Neural crest cell (in vitro differentiated cells): ENCODE measurements at places on chromosomes 12 and 14. TPM values are rescaled to one million over a fixed set of nuclear protein-coding genes. Genes with fewer than 3 reads are reported as not detected.

DNA sequence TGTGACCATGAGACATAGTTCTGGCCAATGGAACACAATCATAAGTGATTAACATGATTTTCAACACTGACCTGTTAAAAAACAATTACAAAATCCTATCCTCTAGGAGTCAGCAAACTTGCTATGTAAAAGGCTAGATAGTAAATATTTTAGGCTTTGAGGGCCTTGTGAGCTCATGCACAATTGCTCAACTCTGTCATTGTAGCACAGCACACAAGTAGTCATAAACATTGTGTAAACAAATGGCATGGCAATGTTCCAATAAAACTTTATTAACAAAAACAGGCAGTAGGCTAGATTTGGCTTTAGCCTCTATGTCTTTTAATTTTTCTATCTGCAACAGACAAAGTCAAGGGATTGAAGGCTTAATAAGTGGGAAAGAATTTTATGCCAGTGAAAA lies 350.7 kb downstream of the C12orf50 start:
- no peak for DNase-seq

- DNase-seq = no peak
Measured at GRCh38 chr12:131379738-131380137, 331.2 kb upstream of the SFSWAP start.

- no peak for DNase-seq
Measured at GRCh38 chr12:76018111-76018510, 13.5 kb downstream of the PHLDA1 start.

The KRT79 gene
- total RNA-seq = not detected in 2 replicates

The WNT1 gene
- 1.2 and 2.1 TPM in 2 replicates for total RNA-seq

GRCh38 chr12:30450872-30451271 lies 244.8 kb downstream of the IPO8 start:
- no peak for DNase-seq

The VCPKMT gene
- total RNA-seq = 13.0 and 13.1 TPM in 2 replicates

The MANSC4 gene
- total RNA-seq = not detected in 2 replicates

DNA sequence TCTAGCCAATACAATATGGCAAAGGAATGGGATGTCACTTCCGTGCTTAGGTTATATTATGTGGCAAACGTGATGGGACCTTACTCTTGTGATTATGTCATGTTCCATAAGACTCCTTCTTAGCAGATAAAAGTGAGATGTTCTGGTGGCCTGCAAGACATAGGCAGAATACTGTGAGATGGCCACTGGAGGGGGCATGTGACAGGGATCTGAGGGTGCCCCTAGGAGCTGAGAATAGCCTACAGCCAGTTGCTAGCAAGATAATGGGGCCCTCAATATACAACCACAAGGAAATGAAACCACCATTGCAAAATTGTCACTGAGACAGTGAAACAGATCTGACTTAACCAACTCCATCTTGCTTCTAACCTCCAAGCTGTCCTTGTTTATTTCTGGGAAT lies 151.4 kb upstream of the SSTR1 start:
- no peak for DNase-seq

The KRT6C gene
- total RNA-seq = not detected in 2 replicates

DNA sequence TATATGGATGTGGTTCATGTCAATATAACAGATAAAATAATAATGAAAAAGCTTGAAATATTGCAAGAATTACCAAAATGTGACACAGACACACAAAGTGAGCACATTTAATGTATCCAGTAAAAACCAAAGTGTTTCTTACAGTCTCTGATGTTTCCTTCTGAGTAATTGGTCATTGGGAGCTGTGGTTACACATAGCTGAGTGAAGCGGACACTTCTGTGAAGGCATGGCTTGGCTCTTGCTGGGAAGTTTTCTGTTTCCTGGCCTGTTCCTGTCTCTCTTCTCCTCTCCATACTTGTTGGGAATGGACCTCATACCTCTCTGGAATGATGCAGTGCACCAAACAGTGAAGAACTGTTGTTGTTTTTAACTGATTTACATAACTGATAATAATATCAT lies 117.3 kb downstream of the BICD1 start:
- no peak for DNase-seq

The BEGAIN gene
- 3.0 and 4.8 TPM in 2 replicates for total RNA-seq

The GPR137C gene
- total RNA-seq = 3.9 and 4.2 TPM in 2 replicates

DNA sequence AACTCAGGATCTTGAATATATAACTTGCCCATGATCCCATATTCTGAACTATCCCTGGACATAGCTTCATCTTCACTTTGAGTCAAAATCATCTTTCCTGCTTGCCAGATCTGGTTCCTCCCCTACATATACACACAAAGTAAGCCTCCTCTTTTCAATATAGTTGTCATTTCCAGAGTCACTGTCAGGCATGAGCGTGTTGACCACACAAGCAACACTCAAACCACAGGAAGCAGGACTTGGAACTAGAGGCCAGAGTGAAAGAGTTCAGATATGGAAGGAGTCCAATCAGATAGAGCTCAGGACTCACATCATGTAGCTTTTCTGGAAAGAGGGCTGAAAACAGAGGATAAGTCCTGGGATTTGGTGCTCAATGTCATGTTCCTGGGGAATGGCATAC lies 1140.6 kb downstream of the BCL11B start:
- no peak for DNase-seq

The FAR2 gene
- total RNA-seq = 13.3 and 13.6 TPM in 2 replicates

DNA sequence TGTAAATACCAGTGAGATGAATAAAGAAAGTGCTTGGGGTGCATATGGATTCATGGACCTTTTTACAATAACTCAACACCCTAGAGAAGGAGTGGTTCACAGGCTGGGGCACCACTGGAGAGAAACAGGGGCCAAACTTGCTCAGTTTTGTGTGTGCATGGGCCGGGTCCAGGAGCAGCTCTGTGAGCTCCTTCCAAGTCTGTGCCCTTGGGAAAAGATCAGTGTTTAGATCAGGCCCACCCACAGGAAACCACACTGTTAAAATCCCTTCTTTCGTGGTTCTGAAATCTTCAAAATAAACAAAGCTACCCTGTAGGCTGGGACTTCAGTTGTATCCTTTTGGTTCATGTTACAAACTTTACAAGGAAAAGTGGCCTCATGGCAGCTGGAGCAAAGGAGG lies 156.1 kb upstream of the TMEM260 start:
- no peak for DNase-seq

DNA sequence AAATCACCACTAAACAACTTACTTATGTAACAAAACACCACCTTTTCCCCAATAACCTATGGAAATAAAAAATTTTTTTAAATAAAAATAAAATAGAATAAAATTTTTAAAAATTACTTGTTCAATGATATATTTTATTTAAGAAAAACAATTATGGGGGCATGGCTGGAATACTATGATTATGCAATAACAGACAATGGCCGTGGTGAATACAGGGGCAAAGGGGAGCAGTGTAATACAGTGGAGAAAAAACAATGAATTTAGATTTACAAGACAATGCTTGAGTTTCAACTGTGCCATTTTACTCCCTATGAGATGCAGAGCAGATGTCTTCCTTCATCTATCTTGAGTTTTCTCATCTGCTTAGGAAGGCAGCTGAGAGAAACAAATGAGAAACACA lies 72.9 kb downstream of the BLTP3B start:
- no peak for DNase-seq

The DIP2B gene
- 37.8 and 39.4 TPM in 2 replicates for total RNA-seq

DNA sequence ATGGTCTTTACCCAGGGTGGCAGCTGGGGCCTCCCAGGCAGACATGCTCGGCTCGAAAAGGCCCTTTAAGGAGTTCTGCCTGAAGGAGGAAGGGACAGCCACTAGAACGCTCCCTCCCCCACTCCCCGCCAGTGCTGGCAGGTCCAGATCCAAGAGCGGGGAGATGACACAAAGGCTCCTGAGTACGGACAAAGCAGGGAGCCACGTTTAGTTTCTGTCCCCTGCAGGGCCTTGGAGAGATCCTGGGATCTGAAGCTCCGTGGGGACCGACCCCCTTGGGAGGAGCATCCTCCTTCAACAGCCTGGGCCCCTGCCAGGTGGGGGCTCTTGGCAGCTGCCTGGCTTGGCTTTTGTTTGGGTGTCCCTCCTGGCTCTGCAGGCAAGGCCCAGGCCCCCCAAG lies 89.7 kb downstream of the ESRRB start:
- no peak for DNase-seq

- DNase-seq = peak; percentile 64
Measured at GRCh38 chr14:94001501-94002396, 4.6 kb downstream of the CCDC197 start.
